Activated CD8-positive, alpha-beta memory T cell treated with anti-CD3 and anti-CD28 coated beads, Interleukin-2, amount 10 ng/mL, durations not matched to agents 7 days and 5 days (primary cell): ENCODE measurements at places on chromosomes 11 and 22. TPM values are rescaled to one million over a fixed set of nuclear protein-coding genes. Genes with fewer than 3 reads are reported as not detected.

GRCh38 chr11:72730737-72731136 lies 21.5 kb downstream of the ARAP1 start:
- no peak for DNase-seq

DNA sequence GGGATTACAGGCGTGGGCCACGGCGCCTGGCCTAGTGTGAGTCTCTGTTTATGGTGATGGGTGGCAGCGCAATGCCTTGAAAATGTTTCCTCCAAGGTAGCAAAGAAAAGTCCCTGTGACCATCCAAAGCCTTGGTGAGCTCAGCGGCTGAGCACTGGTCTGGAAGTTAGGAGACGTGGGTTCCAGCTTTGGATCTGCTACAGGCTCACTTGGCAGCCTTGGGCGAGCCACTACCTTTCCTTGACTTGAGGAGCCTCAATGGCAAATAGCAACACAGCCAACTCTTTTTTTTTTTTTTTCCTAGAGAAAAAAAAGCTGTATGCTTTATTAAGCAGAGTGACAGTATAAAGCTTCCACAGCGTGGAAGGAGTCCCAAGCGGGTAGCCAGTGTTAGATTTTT lies 61.3 kb upstream of the RASD2 start:
- no peak for DNase-seq

DNA sequence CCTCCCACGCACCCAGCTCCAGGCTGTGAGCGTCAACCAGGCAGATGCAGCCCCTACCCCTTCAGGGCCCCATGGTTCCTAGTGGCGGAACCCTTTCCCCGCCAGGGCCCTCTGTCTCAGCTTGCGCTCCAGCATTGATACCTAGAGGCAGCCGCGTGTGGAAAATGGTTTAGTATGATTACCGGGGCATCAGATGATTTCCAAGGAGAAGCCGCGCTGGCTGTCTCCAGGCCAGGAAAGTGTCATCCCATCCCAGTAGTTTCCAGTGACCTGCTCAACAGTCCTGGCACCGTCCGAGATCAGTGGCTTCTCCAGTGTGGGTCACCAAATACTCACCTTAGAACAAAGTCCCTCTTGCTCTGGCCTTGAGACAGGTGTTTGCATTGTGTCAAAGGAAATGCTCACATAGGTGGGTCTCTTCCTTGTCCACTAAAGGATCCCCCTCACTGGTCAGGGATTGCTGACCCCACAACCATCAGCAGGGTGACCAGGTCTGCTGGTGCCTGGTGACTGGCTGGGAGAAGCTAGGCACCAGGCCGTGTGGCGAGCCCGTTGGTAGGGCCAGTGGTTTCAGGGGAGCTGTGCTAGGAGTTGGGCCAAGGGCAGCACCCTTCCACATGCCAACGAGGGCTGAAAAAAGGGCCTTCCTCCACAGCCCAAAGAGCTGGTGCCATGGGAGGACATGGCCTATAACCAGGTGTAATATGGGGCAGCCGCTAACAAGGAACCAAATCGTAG lies 109.4 kb downstream of the MORC2 start:
- peak; percentile 25 for DNase-seq

GRCh38 chr22:50695421-50696250 lies 23.0 kb downstream of the SHANK3 start:
- no peak for DNase-seq

GRCh38 chr11:111846636-111847035 lies 24.7 kb downstream of the ALG9 start:
- DNase-seq: no peak

GRCh38 chr11:48018528-48019216 lies 38.3 kb downstream of the PTPRJ start:
- DNase-seq: no peak

DNA sequence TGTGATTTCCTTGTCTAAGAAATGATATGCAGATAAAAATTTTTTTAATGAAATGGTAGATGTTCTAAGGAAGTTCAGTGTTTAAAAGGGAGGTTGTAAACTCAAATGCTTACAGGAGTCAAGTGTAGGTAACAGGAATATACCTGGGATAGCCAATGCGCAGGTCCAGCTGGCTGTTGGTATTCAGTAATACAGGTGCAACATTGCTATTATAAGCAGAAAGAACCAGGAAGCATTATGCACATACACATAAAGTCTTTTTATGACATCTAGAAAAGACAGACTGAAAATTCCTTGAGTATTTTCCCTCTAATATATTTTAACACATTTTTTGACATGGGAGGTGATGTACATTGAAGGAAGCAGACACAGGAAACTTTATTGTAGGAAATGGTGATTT lies 43.6 kb upstream of the B3GNT6 start:
- DNase-seq: no peak

- no peak for DNase-seq
Measured at GRCh38 chr11:102807921-102808320, 10.0 kb upstream of the MMP1 start.

Gene ZNF70
- total RNA-seq: 2.9 TPM

Gene MPZL3
- 28.4 TPM for total RNA-seq

Gene SLC22A6
- total RNA-seq: not detected

Gene TEX54
- not detected for total RNA-seq

Gene APOBEC3G
- total RNA-seq: 146 TPM

Gene MUC6
- not detected for total RNA-seq

Gene TEX12
- not detected for total RNA-seq

Gene TBX10
- total RNA-seq: not detected

Gene MYO18B
- 3.6 TPM for total RNA-seq

Gene FOXRED2
- total RNA-seq: 11.9 TPM

Gene CLCF1
- 0.76 TPM for total RNA-seq

Gene MN1
- total RNA-seq: 0.29 TPM
